NCI-H748 treated with DMSO at 0.1 percent for 48 hours (cell line): ENCODE measurements at places on chromosomes 3 and 15.

DNA sequence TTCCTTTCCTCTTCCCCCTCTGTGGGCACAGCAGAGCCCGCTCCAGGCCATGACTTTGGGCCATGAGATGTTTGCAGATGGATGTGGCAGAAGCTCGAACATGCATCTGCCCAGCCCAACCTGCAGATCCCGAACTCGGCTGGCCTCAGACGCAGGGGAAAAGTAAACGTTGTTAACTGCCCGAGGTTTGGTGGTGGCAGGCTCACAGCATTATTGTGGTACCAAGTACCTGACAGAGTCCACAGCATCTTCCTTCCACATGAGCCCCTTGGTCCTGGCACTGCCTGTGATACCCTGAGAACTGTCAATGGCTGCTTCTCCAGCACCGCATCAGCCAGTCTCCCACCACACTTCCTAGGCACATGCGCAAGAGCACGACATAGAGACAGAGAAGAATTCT, 424.3 kb downstream of the OCA2 start:
- no peak for DNase-seq

DNA sequence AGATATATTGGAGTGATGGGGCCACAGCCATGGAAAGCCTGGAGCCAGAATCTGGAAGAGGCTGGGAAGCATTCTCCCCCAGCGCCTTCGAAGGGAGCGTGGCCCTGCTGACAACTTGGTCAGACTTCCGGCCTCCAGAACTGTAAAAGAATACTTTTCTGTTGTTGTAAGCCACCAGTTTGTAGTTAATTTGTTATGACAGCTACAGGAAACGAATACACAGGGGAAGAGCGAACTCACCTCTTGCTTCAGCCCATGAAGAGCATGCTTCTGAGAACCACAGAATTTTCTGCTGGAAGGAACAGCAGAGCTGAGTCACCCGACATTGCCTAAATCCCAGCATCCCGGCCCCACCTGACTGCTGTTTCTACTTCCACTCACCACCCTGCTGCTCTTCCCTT, 501.7 kb downstream of the SHQ1 start:
- no peak for DNase-seq

DNA sequence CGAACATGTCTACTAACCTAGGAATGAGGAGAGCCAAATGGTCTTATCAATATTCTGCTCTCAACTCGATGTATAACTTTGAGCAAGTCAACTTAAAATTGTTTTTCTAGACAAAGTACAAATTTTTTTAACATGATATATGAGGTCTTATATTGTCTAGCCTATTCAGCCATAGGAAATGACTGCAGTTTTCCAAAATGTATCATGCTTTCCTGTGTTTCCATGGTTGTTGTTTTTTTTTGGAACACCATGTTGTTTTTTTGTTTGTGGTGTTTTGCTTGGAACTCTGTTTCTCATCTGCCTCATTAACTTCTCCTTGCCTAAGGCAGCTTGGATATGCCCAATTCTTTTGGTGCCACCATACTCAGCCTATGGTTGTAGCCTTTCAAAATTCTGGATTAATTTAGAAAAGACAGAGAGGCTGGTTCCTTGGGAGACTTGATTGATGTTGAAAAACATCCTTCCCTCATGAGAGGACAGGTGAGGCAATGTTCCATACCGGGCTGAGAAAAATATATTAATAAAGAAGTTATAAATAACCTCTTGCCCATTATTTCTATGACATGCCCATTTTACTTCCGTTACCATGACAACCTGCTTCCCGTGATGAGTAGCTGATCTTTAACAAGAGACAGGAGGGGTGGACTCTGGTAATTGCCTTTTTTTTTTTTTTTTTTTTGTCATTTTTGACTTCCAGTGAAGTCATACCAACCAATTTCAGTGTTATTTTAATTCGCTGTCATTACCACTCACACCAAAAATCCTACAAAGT, 687.9 kb upstream of the GRM7 start:
- no peak for DNase-seq

- peak; percentile 11 for DNase-seq
Observed at GRCh38 chr3:103813955-103814354, 1379.1 kb downstream of the ZPLD1 start.

- DNase-seq, result no peak
Observed at GRCh38 chr15:81666839-81667238, 292.8 kb upstream of the TMC3 start.

DNA sequence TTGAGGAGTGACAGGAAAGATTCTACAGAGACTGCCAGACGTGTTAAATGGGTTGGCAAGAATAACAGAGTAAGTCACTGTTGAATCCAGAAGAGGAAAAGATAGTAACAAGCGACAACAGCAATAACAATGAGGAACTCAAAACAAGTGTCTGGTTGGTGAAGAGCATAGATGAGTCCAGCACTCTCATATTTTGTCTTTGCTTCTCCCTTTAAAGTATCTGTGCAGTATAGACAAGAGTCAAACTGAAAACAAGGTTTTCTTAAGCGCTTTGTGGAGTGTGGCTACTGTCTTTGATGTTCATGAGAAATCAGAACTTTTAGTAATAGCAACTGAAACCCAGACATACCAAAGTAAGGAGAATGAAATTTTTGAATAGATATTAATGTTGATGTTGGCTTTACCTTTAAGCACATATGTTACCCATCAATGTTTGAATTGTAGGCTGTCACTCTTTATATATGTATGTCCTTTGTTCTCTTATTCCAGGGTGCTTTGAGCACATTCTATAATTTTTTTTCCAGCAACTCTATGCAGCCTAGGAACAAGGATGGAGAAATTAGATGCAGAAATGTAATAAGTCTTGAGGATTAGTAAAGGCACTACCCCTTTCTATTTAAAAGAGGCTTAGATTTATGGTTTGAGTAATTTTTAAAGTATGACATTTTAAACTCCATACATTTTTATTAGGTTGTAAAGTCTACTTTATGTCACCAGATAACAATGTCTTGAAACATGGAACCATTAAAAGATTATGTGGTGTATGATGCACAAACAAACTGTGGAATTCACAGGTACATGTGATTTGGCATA, 185.5 kb downstream of the NFKBIZ start:
- DNase-seq, result no peak

- DNase-seq, result peak; percentile 87
Observed at GRCh38 chr15:62569460-62570404, 404.6 kb upstream of the C2CD4B start.
